ENCODE measurements at places on chromosomes 16 and 17.

GRCh38 chr17:82241926-82242697 lies 13.3 kb downstream of the SLC16A3 start:
- no peak for DNase-seq

DNA sequence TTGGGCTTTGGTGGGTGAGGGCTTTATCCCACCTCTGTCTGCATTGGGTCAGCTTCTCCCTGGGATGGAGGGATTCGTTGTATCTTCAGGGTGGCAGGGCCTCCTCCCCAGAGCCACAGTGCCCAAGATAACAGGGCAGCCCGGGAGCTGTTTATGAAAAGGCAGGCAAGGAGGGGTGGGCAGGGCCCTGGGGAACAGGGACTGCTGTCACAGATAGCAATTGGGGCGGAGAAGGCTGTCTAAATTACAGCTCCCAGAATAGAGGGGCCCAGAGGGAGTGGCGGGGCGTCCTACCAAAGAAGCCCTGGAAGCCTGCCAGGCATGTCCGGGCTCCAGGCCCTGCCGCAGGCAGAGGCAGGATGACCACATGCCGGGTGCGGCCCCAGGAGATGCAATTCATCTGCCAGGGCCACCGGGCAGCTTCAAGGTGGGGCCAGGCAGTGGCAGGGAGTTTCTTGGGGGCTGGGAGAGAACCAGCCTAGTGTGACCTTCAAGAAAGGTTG lies 18.8 kb upstream of the PHOSPHO1 start:
- DNase-seq = no peak

DNA sequence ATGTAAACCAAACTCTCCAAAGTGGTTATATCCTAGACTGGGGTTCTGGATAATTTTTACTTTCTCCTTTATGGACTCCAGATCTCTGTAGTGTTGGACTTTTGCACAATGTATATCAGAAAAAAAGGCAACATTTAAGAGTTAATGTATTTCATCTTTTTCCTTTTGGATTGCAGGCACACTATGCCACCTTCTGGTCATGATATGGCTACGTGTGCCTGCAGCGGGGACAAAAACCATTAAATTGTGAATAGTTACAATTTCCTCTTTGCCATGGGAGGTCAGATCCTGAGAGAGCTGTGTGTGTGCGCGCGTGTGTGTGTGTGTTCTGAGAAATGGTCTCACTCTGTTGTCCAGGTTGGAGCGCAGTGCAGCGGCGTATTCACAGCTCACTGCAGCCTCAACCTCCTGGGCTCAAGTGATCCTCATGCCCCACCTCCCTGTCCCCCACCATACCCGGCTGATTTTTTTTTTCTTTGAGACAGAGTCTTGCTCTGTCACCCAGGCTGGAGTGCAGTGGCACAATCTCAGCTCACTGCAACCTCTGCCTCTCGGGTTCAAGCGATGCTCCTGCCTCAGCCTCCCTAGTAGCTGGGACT lies 4.3 kb upstream of the SGF29 start:
- DNase-seq = peak; percentile 77

- DNase-seq = no peak
These were observed 22.7 kb downstream of the YPEL2 start for GRCh38 chr17:59353936-59354755.

DNA sequence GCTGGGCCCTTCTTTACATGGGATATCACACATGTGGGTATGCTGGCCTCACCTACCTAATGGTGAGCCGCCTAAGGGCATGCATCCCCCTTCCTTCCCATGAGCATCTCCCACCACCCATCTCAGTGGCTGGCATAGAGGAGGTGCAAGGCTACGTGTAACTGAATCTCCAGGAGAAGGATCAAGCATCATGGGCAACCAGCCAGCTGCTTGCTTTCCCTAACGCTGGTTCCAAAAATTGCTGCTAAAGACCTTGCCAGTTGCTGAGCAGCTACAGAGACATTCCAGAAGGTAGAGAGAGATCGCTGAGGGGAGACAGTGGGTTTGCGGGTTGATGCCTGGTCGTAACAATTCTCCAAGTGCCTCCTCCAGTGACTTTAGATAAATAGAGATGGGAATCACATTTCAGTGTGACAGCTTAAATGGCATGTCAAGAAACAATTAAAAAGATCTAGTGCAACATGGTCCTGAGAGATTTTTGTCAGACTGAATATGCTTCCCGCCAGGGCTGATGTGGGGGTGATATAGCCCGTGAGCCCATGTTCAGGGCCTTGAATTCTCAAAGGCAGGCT lies 378.4 kb upstream of the CDH5 start:
- no peak for DNase-seq

- no peak for DNase-seq
These were observed 15.9 kb downstream of the GRB7 start for GRCh38 chr17:39753514-39754160.

DNA sequence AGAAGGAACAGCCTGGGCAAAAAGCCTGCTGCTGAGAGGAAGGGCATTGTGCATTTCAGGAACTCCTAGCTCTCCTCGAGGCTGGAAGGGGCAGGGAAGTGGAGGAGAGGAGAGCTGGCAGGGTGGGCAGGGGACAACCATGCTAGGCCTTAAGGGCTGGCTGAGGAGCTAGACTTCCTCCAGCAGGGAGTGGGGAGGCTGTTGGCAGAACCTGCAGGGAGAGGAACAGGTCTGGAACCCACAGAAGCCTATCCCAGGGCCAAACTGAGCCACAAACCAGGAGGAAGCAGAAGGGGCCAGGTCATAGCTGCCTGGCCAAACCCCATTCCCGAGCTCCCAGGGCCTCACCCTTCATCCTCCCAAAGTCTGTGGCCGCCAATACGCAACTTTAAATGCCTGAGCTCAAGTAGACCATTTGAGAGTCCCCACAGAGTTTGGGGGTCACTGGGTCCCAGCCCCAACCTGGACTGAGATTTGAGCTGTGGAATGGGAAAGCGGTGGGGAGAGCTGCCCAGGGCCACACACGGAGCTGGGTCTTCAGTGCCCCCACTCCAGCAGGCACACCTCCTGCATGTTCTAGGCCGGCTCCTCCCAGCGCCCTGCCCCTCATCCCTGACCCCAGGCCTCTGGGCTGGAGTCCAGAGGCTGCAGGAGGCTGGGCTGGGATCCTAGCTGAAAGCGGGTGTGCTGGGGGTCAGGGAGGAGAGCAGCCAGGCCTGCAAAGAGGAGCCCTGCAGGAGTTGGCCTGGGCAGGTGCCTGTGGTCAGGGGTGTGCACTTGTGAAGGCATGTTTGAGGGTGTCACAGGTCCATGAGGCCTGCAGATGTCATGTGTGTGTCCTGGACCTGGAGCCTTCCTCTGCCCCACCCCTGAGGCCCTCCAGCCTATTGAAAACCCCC lies 4.5 kb downstream of the CDH5 start:
- DNase-seq = peak; percentile 11

GRCh38 chr17:1559047-1560043 lies 3.2 kb downstream of the PITPNA start:
- DNase-seq = no peak

GRCh38 chr17:44167181-44167861 lies 3.2 kb upstream of the ASB16 start:
- no peak for DNase-seq

- DNase-seq = no peak
These were observed 341.4 kb downstream of the UTP18 start for GRCh38 chr17:51601622-51602261.

DNA sequence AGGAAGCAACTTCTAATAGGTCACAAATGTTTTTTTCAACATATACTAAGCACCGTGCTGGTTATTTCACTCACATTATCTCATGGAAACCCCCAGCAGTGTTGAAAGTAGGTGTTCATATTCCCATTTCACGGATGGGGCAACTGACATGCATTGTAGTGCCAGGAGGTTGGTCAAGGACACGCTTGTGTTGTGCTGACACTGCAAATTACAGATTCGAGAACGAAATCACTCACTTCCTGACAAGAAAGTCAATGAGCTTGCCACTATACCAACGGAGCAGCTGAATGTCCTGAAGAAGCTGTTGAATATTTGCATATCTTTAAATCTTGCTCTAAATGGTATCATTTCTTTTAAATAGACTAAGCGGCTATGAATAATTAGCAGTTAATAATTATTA lies 378.0 kb upstream of the C16orf82 start:
- no peak for DNase-seq

DNA sequence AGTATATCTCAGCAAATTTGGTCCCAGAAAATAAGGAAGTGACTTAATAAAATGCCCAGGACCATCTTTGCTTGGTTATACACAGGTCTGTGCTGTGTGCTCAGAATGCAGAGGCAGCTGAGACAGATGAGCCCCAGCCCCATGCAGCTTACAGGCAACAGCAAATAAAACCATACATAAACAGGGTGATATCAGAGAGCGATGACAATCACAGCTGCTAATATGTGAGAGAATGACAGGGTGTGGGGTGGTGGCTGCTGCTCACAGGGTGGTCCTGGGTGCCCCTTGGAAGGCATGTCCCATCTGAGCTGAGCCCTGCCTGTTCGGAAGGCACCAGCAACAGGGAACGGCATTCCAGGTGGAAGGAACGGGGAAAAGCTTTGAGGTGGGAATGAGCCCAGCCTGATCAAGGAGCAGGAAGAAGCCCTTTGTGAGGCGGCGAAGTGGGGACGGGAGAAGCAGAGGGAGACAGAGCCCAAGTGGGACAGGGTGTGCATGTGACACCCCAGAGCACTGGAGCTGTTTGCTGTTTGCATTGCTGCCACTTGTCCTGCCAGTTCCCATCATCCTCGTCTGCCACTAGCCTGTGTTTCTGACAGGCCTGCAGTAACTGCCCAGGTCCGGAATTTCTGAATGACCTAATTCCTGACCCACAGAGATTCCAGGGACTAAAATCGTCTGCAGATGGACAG lies 150.5 kb downstream of the KATNIP start:
- DNase-seq = no peak

- no peak for DNase-seq
These were observed 10.6 kb upstream of the CCL5 start for GRCh38 chr17:35890774-35891155.

GRCh38 chr17:46771561-46772474 lies 46.7 kb downstream of the WNT3 start:
- no peak for DNase-seq

DNA sequence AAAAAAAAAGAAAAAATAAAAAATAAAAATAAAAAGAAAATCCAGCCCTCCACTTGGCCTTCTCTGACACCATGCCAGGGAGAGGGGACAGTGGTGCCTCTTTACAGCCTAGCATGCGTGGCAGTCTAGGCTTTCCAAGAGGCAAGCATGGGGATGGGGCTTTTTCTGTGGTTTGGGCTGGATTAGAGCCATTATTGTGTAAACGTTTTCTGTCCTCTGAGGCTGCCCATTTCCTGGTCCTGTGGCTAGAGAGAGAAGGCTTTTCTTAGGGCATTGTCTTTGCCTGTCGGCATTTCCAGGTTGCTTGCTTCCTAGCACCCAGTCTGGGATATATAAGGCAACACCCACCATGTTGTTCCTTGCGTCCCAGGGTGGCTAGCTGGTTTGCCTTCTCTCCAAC lies 2.7 kb upstream of the DHRS7B start:
- DNase-seq = peak; percentile 8

- no peak for DNase-seq
These were observed 16.3 kb downstream of the TNRC6A start for GRCh38 chr16:24745791-24746190.

GRCh38 chr16:28846933-28847273 lies 755 bp upstream of the TUFM start:
- no peak for DNase-seq

Measured in inflammatory macrophage (primary cell).